MCF 10A (cell line): ENCODE measurements at places on chromosomes 13 and 19. TPM values are rescaled to one million over a fixed set of nuclear protein-coding genes. Genes with fewer than 3 reads are reported as not detected.

ZNF324 gene
- total RNA-seq: 6.5 and 7.9 TPM in 2 replicates

TBXA2R gene
- not detected in 2 replicates for total RNA-seq

SLC25A15 gene
- total RNA-seq: 14.3 and 15.5 TPM in 2 replicates

ZNF560 gene
- total RNA-seq: not detected in 2 replicates
